ENCODE measurements at places on chromosomes 4 and X. TPM values are rescaled to one million over a fixed set of nuclear protein-coding genes. Genes with fewer than 3 reads are reported as not detected.

The XAGE2 gene
- not detected for total RNA-seq

GRCh38 chr4:82851885-82852750 is 38.8 kb downstream of the SEC31A start:
- DNase-seq = peak; percentile 61

DNA sequence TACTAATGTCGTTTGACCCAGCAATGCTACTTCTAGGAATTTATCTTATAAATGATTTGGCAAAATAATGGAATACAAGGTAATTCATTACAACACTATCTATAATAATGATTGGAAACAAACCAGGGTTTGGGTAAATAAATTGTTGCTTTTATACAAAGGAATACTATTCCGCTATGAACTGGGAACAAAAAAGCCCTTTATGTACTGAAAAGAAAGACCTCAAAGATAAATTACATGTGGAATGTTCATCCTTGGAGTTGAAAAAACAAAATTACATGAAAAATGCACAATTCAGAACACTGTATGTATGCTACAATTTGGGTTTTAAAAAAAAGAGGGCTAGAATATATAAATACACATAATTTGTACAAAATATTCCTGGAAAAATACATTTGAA is 5.2 kb upstream of the NUP54 start:
- no peak for DNase-seq

- DNase-seq = no peak
These were observed 44.9 kb downstream of the ANAPC4 start for GRCh38 chr4:25421816-25422525.

All from GM23248 (cell line).